ENCODE measurements at places on chromosomes 12 and 14.

- no peak for DNase-seq
These were observed 14.3 kb upstream of the SLC10A1 start for GRCh38 chr14:69811227-69811867.

GRCh38 chr12:11810206-11810545 lies 160.7 kb downstream of the ETV6 start:
- no peak for DNase-seq

GRCh38 chr12:587132-588023 lies 75.9 kb downstream of the NINJ2 start:
- DNase-seq = no peak

DNA sequence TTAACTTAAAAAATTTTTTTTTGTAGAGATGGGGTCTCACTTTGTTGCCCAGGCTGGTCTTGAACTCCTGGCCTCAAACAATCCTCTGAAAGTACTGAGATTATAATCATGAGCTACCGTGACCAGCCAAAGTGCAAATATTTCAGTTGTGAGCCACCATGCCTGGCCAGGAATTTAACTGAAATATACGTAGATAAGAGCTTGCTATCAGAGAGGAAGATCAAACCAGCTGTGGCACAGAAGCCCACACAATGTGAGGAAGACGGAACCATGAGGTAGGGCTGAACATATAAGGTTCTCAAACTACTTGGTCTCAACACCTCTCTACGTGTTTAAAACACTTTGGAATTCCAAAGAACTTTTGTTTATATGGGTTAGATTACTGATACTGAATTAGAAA lies 29.1 kb downstream of the ATG14 start:
- DNase-seq = no peak

DNA sequence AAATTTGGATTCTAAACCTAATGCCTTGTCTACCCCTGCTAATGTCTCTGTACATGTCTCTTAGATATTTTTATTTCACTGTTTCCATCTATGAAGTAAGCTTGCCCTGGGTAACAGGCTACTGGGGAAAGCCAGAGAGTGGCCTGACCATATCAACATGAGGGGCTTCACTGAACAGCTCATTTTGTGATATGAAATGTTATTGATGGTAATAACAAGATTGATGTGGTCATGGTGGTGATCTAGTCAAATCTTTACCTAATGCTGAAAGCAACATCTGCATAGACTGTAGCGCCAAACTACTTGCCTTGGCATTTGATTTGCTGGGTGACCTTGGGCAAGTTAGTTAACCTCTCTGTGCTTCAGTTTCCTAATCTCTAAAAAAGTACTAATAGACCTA lies 9.9 kb upstream of the DYRK2 start:
- no peak for DNase-seq

- no peak for DNase-seq
These were observed 17.6 kb downstream of the BATF start for GRCh38 chr14:75539561-75540478.

DNA sequence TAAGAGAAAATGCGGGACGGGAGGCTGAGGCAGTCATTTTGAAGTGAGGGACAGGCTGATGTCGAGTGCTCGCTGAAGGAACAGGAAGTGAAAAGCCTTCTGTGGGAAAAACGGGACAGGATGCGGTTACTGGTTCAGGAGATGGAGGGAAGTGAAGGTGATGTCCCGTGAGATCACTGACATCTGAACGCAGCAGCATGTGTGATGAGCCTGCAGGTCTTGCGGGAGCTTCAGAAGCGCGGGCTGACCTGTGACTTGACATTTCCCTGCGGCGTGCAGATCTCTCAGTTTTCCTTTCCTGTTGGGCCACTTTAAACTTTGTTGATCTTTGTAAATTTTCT lies 77.8 kb downstream of the DDX51 start:
- DNase-seq = no peak

- DNase-seq = no peak
These were observed 17.8 kb upstream of the EIF2B2 start for GRCh38 chr14:74985028-74985310.

DNA sequence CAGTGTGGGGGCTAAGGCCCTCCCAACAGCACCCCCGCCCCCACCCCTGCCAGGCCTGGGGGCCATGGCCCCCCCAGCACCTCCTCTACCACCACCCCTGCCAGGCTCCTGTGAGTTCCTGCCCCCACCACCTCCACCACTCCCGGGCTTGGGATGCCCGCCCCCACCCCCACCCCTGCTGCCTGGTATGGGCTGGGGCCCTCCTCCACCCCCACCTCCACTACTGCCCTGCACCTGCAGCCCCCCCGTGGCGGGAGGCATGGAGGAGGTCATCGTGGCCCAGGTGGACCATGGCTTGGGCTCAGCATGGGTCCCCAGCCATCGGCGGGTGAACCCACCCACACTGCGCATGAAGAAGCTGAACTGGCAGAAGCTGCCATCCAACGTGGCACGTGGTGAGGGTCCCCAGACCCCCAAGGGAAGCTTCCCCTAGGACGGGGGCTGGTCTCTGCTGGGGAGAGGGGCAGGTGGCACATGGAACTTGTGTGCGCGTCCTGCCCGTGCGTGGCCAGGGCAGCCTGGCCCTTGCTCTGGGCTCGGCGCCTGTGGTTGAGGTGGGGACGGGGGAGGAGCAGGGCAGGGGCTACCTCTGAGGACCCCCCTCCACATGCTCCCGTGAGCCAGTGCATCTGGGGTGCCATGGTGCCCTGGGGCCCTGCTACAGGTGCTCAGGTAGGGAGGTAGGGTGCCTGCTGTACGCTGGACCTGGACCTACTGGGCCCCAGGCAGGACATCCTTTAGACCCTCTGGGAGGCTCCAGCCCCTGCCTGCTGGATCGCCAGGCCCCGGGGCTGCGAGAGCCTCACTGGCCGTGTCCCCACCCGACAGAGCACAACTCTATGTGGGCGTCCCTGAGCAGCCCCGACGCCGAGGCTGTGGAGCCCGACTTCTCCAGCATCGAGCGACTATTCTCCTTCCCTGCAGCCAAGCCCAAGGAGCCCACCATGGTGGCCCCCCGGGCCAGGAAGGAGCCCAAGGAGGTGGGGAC lies 16.1 kb upstream of the ADSS1 start:
- no peak for DNase-seq
